ENCODE measurements at places on chromosomes 4 and X.

- DNase-seq = no peak
Measured at GRCh38 chr4:88054229-88054628, 46.8 kb downstream of the PKD2 start.

DNA sequence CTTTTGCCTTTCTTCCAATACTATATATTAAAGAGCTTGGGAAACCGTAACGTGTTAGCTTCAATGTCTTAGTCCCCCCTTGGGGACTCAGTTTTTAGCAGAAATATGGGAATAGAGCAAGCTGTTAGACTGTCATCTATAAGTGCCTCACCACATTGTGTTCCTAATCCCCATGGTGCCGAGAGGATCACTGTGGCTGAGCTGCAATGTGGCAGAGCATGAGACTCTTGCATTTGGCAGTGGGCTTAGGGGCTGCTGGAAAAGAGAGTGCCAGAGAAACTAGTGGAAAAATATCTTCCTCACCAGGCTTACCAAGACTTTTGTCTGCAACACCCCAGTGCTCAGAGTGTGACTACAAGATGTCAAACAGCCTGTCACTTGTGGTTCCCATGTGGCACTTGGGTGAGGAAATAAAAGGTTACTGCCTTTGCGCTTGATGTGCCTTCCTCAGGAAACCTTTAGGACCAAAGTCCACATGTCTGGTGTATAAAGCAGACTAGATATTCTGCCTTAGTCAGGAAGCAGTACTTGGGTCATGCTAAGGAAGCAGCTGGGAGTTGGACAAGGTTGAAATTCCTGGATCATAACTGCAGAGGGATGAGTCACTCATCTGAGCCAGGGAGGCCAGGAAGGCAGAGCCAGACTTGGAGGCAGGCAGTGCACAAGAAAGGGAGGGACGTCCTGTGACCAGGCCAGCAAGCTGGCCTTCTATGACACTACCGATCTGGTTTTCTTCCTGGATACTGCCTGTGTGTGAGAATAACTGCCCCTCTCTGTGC is 9.7 kb upstream of the MAGEA4 start:
- DNase-seq = no peak

DNA sequence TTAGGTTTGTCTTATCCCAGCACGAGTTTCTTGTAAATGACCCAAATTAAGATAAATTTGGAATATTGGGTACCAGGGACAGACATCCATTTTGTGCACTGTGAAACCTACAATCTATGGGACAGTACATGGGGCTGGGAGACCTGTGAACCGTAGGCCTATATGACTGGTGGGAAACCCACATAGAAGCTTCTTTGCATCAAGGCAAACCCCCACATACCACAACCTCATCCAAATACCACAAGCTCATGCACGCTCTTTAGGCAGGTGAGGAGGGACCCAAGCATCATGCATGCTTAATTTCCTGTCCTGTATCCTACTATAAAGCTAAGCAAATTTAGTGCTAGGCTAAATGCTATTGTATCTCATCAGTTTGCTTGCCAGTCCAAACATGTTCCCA is 47.8 kb downstream of the NIPAL1 start:
- no peak for DNase-seq

DNA sequence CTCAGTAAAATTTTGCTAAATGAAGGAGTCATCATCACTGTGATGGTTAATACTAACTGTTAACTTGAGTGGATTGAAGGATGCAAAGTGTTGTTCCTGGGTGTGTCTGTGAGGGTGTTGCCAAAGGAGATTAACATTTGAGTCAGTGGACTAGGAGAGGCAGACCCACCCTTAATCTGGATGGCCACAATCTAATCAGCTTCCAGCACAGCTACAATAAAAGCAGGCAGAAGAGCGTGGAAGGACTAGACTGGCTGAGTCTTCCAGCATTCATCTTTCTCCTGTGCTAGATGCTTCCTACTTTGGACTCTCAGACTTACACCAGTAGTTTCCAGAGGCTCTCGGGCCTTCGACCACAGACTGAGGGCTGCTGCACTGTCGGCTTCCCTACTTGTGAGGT is 21.3 kb upstream of the WDR44 start:
- DNase-seq = no peak

DNA sequence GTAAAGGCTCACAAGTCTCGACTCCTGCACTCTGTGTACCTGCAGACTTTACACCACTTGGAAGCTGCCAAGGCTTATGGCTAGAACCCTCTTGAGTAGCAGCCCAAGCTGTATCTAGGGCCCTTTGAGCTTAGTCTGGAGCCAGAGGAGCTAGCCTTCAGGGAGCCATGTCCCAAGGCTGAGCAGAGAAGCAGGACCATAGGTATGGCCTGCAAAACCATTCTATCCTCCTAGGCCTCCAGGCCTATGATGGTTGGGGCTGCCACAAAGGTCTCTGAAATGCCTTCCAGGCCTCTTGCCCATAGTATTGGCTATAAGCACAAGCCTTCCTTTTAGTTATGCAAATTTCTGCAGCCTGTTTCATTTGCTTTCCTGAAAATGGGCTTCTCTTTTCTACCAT is 380.7 kb upstream of the CPXCR1 start:
- no peak for DNase-seq

DNA sequence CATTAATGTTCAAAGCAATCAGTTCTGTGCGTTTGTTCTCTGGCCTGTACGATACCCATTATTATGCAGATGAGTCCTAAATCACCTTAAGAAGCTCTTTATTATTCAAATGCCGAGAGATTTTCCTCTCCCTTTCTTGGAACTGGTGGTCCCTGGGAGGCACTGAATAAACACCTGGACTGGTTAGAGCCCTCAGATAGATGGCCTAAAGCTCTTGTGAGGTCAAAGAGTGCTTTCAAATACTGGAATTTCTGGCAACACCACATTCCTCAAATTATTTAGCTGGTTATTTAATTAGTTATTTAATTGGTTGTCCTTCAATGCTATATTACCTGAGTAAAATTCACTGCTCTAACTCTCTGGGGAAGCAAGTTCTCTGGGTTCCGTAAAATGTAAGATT is 3.0 kb downstream of the ARHGEF38 start:
- DNase-seq = no peak

- no peak for DNase-seq
Measured at GRCh38 chr4:121938282-121939092, 13.4 kb downstream of the TRPC3 start.

DNA sequence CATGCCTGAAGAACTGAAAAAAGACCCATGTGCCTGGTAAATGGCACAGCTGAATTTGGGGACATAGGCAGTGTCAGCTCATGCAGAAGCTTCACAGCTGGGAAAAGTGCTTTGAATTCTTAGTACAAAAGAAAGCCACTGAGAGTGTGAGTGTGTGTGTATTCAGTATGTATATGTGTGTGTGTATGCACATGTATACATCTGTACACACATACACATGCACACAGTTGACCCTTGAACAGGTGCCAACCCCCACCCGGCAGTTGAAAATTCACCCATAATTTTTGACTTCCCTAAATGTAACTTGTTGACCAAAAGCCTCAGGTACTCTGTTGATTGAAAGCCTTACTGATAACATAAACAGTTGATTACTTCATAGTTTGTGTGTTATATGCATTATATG is 49.5 kb upstream of the ENPP6 start:
- no peak for DNase-seq

DNA sequence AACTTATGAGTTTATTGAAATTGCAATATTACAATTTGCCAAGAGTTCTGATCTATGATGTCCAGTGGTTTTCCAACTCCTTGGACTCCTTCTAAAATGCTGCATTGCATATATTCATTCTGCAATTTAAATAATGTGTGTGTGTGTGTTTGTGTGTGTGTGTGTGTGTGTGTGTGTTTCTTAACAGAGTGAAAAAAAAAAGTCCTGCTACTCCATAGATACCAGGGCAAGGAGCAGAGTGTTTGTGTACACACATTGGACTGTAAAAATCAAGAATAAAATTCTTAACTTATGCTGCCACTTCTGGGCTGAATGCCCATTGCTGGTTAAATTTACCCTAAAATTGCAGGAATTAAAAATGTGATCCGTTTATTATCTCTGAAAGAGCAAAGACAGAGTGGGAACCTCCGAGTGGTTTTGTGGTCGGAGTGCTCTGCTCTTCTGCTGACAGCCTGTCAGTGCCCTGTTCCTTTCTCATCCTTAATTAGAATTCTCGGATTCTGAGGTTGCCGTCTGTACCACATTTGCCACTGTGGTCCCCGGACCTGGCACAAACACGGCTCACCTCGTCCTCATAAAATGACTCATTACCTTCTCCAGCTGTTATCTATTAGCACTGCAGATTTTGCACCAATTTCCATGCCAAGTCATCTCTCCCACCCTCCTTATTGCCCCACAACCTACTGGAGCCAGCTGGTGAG is 355.5 kb downstream of the KCNIP4 start:
- no peak for DNase-seq

- no peak for DNase-seq
Measured at GRCh38 chr4:133394971-133395627, 246.0 kb downstream of the PCDH10 start.

DNA sequence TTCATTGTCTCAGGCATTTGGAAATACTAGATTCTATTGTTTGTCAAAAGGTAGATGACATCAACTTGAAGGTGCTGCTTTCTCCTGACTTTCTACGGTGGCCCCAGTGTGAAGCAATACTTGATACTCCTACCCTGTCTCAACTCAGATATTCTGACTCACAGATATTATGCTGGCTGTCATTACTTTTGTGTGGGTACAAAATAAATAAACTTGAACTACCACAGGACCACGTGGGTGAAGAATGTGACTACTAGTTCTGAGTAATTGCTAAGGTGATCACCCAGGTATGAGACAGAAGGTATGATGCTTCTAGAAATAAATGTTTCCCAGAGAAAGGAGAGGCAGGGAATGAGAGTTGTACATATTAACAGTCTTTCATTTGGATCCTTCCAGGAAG is 275.3 kb upstream of the SPOCK3 start:
- no peak for DNase-seq

DNA sequence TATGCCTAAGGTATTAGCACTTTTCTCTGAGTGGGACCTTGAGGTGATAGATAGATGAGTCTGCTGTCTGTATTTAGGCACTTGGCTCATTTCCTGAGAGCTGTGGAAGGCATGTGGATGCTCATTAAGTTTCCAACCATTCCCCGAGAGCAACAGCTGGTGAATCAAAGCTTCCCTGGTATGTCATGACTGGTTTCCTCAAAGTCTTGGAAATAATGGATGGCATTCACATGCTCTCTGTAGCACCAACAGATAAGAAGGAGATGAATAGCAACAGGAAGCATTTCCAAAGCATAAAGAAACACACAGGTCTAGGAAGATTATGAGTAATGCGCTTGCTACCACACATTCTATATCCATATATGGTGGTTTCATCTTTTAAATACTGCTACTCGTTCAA is 118.3 kb upstream of the ETNPPL start:
- no peak for DNase-seq

GRCh38 chr4:79875344-79875899 is 197.6 kb downstream of the ANTXR2 start:
- no peak for DNase-seq

- DNase-seq = no peak
Measured at GRCh38 chrX:1821846-1822245, 207.0 kb downstream of the ASMT start.

DNA sequence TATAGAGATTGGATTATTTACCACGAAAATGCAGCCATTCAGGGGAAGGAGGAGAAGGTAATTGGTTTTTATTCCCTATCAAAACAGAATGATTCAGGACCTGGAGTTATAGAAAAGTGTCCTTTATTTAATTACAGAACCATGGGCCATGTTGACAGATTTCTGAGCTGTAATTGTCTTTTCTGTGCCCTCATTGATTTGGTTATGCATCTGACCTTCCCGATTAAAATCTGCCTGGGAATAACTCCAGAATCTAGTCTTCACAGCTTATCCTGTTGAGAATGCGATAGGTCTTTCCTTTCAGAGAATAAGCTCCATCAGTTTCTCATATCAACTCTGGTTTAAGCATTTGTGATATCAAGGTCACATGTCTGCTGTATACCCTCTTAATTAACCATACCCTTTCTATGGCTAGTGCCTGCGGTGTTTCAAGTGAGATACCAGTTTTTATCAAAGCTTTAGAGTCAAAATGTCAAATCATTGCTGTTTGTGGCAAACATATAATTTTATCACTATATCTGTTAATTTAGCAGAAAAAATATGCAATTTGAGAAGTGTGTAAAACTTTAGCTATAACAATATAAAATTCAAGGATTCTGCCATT is 37.2 kb upstream of the ANK2 start:
- no peak for DNase-seq

GRCh38 chr4:8205749-8206611 is 6.9 kb downstream of the SH3TC1 start:
- no peak for DNase-seq

GRCh38 chr4:32589853-32590252 is 1869.7 kb downstream of the PCDH7 start:
- no peak for DNase-seq

GRCh38 chr4:74950200-74950599 is 17.3 kb downstream of the PARM1 start:
- no peak for DNase-seq

DNA sequence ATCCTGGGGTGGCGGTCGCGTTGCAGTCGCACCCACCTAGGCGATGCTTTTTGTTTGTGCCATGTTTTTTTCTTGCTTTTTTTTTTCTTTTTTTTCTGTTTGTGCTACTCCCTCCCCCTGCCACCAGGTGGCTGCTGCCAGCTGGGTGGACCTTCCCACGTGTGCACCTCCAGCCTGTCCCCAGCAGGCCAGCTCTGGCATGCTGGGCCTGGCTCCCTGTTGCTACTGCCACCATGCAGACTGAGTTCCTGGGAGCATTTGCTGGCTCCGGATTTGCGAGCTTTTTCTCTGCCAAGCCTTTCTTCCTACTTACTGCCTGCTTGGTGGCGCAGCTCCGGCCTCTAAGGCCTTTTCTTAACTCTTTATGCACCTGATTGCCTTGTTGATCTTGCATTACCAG is 161.2 kb upstream of the WDFY3 start:
- DNase-seq = no peak

DNA sequence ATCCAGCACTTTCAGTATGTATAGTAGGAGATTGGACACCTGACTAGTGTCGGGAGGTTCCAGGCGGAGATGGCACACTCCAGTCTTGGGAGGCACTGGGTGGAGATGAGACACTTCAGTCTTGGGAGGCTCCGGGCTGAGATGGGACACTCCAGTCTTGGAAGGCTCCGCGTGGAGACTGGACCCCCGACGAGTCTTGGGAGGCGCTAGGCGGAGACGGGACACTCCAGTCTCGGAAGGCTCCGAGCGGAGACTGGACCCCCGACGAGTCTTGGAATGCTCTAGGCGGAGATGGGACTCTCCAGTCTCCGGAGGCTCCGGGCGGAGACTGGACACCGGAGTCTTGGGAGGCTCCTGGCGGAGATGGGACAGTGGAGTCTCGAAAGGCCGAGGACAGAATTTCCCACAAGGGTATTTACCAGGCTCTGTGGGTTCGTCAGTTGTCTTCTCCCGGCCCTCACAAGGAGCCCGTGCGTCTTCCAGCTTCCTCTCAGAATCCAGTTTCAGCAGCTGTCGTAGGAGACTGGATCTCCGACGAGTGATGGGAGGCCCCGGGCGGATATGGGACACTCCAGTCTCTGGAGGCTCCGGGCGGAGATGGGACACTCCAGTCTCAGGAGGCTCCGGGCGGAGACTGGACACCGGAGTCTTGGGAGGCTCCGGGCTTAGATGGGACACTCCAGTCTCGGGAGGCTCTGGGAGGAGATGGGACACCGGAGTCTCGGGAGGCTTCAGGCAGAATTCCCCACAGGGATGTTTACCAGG is 952 bp downstream of the FAM47A start:
- DNase-seq = no peak
